ENCODE measurements at places on chromosomes 7 and 10.
A peak's percentile ranks its signal among the peaks of the same experiment; 100 is the strongest.

DNA sequence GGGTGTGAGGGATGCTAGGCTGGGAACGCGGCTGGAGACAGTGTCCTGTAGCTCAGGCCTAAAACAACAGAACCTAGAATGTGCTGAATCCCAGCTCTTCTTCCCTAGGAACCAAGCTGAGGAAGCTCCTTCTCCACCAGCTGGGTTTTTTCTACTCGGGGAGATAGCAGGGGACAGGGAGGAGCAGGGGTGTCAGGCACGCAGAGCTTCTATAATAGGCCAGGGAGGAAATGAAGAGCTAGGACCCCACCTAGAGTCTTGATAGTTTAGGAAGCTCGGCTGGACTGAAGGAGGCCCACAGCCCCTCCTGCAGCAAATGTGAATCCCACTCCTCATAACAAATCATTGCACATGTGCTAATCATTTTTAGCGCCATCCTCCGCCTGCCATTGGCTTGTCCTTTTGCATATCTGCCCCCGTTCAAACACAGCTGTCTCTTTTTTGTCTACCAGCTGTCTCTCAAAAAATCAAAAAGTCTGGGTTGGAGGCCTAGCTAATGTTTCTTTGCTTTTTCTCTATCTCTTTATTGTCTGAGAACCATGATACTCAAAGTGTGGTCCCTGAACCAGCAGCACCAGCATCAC is 24.1 kb upstream of the FAM180A start:
- DNase-seq: no peak

DNA sequence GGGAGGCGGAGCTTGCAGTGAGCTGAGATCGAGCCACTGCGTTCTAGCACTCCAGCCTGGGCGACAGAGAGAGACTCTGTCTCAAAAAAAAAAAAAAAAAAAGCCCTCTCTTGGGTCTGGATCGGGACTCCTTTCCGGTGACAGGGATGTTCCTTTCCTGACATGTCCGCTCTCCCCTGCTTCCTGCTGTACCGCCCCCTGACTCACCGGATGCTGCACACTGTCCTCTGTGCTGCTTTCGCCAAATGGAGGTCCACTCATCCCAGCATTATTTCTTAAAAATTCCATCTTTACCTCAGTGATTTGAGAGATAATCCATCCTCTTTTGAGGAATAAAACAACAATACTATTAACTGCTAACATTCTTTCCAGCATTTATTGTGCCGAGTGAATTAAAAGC is 113.8 kb upstream of the EEPD1 start:
- DNase-seq: no peak

DNA sequence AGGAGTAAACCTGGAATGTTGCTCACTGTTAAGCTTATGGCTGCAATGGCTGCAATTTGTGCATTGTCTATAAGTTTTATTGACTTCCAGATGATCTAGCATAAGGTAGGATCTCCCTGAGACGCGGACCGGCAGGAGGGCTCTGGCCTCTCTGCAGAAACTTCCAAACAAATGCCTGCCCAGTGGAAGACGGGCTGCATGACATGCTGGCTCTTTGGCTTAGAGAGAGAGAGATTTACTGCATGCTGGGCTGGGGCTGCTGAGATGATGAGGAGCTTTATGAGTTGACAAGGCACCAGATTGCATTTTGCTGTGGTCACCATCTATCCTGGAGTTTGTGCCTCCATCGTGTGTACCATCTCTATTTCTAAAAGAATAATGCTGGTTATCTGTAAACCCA is 193.2 kb downstream of the GALNT17 start:
- no peak for DNase-seq

DNA sequence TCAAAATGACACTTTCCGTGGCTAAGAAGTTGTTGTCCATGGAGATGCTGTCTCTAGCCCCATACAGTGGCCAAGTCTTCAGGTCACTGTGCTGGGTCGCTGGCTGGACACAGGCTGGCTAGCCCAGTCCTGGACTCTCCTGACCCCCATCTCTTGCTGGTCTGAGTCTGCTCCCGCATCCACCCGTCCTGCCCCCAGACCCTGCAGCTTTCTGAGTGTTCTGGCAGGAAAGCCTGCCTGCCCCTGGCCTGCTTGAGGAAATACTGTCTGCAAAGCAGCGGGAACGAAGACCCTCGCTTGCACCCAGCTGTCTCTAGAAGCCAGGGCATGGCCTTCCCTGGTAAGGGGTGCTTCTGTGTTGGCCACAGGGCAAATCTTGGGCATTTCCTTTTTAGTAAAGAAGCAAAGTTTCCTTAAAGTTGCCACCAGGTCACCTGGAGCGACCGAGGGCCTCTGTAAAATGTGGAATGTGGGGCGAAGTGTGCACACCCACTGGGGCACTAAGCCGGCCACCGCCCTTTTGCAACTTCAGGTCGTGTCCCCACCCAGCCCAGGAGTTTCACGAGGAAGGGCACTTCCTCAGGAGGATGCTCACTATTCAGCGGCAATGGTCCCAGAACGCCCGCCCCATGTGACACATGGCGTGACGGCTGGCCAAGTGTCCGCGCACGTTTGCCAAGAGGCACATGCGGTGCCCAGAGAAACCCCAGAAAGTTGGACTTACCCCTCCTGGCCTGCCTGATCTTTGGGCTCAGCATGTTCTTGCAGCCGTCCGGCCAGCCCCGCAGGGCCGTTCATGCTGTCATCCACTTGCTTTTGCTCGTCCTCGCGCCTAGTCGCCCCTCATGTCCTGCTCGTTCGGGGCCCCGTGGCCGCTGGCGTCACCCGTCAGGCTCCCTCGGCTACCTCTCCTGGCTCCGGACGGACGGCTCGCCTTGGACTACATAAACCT is 558 bp downstream of the ARHGAP22 start:
- no peak for DNase-seq

- DNase-seq: no peak
These were observed 111.6 kb upstream of the PTPRZ1 start for GRCh38 chr7:121761399-121761798.

DNA sequence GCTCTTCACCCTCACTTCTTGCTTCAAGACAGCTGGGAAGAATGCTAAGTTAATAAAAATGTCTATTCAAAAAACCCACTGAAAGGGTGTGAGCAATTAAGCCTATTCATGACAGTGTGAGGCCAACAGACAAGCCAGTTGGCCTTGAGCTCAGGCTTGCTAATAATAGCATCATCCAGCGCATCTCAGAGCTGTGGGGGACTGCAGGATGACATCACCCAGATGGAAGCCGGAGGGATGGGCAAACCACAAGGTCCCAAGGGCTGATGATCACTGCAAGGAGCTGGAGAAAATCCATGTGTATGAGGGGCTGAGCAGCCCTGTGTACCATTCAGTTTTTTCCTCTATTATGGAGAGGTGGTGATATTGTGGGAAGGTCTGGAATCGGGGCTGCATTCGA is 770.4 kb downstream of the TNS3 start:
- DNase-seq: no peak

DNA sequence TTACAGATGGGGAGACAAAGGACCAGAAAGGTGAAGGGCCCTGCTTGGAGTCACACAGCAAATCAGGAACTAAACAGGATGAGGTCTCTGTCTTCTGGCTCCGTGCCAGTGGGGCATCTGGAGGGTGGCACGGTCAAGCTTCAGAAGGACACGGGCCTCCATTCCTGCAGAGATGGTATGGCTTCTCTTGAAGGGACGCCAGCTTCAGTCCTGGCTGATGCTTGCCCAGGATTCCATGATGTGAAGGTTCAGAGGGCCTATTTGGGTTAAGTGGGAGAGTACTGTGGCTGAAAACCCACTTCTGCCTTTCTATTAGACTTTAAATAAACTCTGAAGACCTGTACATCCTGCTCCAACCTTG is 6.1 kb downstream of the RAMP3 start:
- no peak for DNase-seq

DNA sequence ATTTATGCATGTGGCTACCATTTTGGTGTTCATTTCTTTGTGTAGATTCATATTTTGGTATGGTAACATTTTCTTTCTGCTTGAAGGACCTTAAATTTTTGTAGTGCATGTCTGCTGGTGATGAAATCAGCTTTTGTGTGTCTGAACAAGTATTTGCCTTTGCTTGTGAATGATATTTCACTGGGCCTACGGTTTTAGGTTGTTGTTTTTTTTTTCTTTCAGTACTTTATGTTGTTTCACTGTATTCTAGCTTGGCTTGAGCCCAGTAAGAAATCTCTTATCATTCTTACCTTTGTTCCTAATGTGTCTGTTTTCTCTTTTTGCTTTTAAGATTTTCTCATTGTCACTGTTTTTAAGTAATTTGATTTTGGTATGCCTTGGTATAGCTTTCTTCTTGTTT is 31.9 kb downstream of the SAMD8 start:
- no peak for DNase-seq

DNA sequence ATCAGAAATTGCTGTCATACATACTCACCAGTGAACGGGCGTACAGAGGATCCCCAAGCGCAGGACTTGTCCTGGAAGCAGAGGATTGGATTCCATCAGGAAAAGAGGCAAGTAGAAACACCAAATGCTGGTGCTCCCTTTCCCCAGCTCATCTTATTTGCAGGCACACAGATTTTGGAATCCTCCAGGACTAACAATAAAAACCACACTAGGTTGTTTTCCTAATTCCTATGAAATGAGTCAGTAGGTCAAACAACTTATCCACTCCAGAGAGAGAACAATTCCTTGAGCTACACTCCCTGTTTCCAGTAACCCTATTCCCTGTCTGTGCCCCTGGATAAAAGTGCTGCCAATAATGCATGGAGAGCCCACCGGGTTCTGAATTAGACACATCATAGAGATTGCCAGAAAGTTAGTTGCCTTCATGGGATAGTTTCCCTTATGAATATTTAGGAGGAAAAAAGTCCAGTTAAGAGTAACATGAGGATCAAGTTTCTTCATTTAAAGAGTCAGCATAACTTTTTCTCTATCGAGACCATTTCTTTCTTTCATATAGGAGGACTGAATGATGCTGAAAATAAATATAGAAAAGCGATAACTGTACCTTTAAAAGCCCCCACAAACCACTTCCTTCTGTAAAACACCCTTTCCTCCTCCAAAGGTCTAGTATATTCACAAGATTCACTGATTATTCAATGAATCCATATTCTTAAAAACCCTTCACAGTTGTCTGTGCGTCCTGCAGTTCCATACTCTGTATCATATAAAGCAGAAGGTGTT is 178.3 kb upstream of the KLF14 start:
- DNase-seq: peak; percentile 48

Measured in hematopoietic multipotent progenitor cell treated with erythropoietin and hydrocortisone succinate and interleukin-3 and kit ligand, for 4 days (in vitro differentiated cells).